ENCODE measurements at places on chromosomes 7 and 10. TPM values are rescaled to one million over a fixed set of nuclear protein-coding genes. Genes with fewer than 3 reads are reported as not detected.

Gene PLXDC2
- 0.38 TPM for total RNA-seq

DNA sequence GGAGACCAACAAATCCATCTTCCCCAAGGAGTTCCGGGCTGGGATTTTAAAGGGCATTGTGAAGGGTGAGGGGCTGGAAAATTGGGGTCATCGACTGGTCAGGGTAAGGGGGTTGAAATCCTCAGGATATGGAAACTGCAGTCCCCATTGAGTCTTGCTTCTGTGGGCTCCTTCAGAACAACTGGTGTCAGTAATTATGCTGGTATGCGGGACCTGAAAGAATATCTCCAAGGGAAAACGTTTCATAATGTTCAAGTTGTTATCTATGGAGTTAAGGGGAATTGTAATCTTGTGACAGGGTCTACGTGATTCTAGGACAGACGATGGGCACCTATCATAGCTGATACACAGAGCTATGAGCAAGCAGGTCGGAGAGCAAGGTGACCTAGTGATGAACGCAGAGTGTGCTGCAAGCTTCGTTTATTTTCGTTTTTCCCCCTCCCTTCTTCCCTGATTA lies 494 bp upstream of the RHBDD2 start:
- peaks cover 15% of the 10 kb centered on the region for H3K4me1 ChIP-seq
- peaks cover 41% of the 10 kb centered on the region for H3K36me3 ChIP-seq
- peak overlapping the region; percentile 32 for H3K27ac ChIP-seq
- no peaks in the 10 kb centered on the region for H3K27me3 ChIP-seq
- DNase-seq = no peak

GRCh38 chr7:156759143-156759542 lies 118.6 kb downstream of the RNF32 start:
- H3K4me3 ChIP-seq = no peak overlapping the region
- no peak for DNase-seq
- no peaks in the 10 kb centered on the region for H3K27me3 ChIP-seq
- no peaks in the 10 kb centered on the region for H3K36me3 ChIP-seq
- H3K27ac ChIP-seq = no peak overlapping the region

- no peak overlapping the region for H3K4me3 ChIP-seq
- no peaks in the 10 kb centered on the region for H3K27me3 ChIP-seq
- H3K27ac ChIP-seq = no peak overlapping the region
- H3K36me3 ChIP-seq = no peaks in the 10 kb centered on the region
Measured at GRCh38 chr10:110311357-110311949, 6.7 kb upstream of the SMNDC1 start.

DNA sequence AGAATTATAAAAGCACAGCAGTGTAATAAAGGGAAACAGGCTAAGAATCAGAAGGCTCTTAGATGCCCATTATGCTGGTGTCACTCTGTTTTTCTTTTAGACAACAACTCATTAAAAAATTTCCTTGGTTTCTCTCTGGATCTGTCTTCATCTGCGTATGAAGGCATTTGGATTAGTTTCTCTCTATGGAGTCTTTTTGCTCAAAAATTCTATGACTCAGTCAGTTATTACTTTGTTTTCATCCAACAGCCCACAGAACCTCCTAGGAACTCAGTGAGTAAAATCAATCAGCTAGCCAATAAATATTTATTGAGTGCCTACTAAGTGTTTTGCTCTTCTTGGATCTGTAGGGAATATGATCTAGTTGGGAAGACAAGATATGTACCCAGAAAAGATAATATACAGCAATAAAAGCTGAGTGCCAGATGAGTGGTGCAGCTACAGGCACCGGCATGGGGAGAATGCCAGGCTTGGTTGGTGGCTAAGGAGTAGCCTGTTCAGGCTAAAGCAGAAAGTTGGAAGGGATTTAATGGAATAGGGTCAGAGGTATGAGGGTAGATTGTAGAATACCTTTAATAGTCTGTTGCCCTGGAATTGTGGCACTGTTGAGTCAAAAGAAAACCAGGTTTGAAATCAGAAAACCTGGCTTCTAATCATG lies 156.2 kb downstream of the LRRC4 start:
- no peak overlapping the region for H3K27ac ChIP-seq
- no peaks in the 10 kb centered on the region for H3K36me3 ChIP-seq
- H3K4me3 ChIP-seq = no peak overlapping the region

Gene PPP1R9A
- total RNA-seq = not detected

DNA sequence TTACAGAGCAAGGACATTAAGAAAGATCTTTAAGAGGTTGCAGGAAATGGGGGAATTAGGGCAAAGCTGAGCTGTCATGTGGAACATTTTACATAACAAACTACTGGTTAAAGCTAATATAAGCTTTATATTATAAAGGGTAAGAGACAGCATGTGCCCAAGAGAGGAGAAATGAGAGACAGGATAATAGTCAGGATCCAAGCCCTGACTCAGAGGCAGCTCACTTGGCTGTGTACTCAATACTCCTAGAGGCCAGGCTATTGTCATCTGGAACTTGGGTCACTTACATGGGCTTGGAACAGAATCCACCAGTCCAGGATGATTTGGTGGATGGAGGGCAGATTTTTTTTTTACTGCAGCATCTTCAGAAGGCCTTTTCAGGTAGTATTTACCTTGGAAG lies 418.6 kb upstream of the ZMIZ1 start:
- H3K27ac ChIP-seq = no peak overlapping the region
- no peak for DNase-seq
- H3K4me3 ChIP-seq = no peak overlapping the region
- H3K4me1 ChIP-seq = peaks cover 38% of the 10 kb centered on the region
- H3K36me3 ChIP-seq = no peaks in the 10 kb centered on the region

Gene FAM3C
- 72.1 TPM for total RNA-seq

- no peak for DNase-seq
- no peaks in the 10 kb centered on the region for H3K36me3 ChIP-seq
- H3K4me1 ChIP-seq = no peaks in the 10 kb centered on the region
- H3K4me3 ChIP-seq = no peak overlapping the region
- H3K27me3 ChIP-seq = no peaks in the 10 kb centered on the region
Measured at GRCh38 chr10:86164960-86165630, 201.5 kb downstream of the GRID1 start.

Gene LRRD1
- not detected for total RNA-seq

GRCh38 chr10:97190450-97190849 lies 4.7 kb upstream of the SLIT1 start:
- peaks cover 75% of the 10 kb centered on the region for H3K27me3 ChIP-seq
- peaks cover 3% of the 10 kb centered on the region for H3K4me1 ChIP-seq
- DNase-seq = no peak
- H3K36me3 ChIP-seq = no peaks in the 10 kb centered on the region
- no peak overlapping the region for H3K27ac ChIP-seq

DNA sequence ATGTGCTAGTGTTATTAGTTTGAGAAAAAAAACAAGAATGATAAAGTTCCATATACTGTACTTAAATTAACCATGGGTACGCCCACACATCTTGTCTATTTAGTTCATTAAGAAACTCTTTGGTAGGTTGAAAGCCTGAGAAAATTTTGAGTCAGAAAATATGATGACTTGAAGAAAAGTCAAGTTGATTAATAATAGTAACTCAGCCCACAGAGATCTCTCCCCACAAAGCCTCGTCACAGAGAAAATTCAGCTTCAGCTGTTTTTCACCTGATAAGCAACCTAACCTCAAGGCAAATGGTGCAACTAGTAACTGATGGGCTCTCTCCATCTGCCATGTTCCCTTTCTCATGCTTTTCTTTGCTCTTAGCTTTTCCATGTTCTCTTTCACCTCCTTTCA lies 1021.6 kb downstream of the GATA3 start:
- H3K36me3 ChIP-seq = no peaks in the 10 kb centered on the region
- H3K27me3 ChIP-seq = no peaks in the 10 kb centered on the region
- DNase-seq = no peak
- H3K4me3 ChIP-seq = no peak overlapping the region

DNA sequence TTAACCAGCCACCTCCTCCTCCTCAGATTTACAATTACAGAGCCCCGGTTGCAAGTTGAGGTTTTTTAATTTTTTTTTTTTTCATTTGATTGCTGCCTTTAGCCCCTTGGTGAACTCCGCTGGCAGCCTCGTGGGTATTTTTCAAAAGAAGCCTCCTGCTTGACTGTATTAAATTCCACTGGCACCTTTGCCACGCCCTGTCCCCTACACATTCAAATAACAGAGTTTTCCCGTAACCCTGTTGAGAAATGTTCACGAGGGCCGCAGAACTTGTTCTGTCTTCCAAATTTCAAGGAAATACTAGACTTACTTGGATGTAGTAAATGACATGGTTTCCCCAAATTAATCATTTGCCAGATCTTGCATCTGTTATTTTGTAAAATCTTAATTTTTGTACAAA lies 167.0 kb downstream of the ARID5B start:
- no peak overlapping the region for H3K4me3 ChIP-seq
- peaks cover 96% of the 10 kb centered on the region for H3K36me3 ChIP-seq
- no peak for DNase-seq
- peaks cover 26% of the 10 kb centered on the region for H3K4me1 ChIP-seq

All from SJSA1 (cell line).